ENCODE measurements at places on chromosomes 11 and 22.

GRCh38 chr11:44621784-44622183 lies 56.3 kb downstream of the CD82 start:
- peak; percentile 3 for DNase-seq

GRCh38 chr11:64688534-64688982 lies 34.4 kb downstream of the NRXN2 start:
- peak; percentile 93 for DNase-seq

DNA sequence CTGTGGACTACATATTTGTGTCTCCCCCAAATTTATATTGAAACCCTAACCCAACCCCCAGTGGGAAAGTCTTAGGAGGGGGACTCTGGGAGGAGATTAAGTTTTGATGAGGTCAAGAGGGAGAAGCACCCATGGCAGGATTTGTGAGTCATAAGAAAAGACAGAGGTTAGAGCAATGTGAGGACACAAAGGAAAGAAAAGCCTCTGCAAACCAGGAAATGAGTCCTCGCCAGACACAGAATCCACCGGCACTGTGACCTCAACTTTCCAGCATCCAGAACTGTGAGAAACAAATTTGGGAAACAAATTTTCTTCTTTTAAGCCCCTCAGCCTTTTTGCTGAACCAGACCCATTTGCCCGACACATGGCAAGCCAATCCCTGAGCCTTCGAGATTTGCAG lies 397.0 kb downstream of the NTM start:
- no peak for DNase-seq

DNA sequence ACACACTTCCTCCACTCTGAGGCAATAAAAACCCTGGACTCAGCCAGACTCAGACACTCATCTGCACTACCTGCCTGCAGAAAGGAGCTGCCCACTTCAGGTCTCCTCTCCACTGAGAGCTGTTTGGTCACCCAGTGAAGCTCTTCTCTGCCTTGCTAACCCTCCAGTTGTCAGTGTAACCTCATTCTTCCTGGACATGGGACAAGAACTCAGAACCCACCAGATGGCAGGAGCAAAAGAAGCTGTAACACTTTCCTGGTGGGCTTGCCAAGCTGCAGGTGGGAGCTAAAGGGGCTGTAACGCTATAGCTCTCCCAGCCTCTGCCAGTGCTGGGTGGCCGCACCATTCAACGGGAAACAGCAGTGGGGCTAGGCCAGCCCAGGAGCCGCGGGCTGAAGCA lies 89.7 kb downstream of the CCDC73 start:
- DNase-seq, result no peak

GRCh38 chr11:75547617-75548058 lies 14.4 kb upstream of the SERPINH1 start:
- DNase-seq, result peak; percentile 32

GRCh38 chr11:119496469-119496868 lies 73.5 kb upstream of the THY1 start:
- DNase-seq, result no peak

GRCh38 chr11:70424765-70425344 lies 26.5 kb downstream of the CTTN start:
- DNase-seq, result no peak

DNA sequence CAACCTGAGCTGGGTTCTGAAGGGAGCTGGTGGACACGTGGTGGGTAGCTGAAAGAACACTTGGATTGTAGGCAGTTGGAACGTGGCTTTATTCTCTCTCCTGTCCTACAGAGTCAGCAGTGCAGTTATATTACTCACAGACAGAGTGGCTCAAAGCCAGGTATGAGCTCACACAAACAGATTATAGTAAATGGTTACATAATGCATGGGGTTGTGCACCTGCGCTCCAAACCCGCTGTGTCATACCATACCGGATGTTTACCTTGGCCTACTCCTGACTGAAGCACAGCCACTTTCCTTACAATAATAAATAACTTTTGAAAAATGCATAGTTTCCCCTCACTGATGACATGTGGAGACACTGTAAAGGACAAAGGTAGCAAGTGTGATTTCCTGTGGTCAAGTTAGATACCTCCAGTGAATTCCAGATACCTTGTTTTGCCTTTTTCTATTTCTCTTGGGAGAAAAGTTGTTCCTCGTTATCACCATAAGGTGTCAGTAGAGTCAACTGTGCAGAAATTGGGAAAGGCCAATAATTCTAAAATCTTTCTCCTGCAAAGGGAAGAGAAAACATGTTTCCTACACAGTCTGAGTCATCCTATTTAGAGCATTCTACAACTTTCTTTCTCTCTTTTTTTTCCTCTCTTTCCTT lies 13.5 kb downstream of the MS4A6A start:
- DNase-seq, result peak; percentile 59

DNA sequence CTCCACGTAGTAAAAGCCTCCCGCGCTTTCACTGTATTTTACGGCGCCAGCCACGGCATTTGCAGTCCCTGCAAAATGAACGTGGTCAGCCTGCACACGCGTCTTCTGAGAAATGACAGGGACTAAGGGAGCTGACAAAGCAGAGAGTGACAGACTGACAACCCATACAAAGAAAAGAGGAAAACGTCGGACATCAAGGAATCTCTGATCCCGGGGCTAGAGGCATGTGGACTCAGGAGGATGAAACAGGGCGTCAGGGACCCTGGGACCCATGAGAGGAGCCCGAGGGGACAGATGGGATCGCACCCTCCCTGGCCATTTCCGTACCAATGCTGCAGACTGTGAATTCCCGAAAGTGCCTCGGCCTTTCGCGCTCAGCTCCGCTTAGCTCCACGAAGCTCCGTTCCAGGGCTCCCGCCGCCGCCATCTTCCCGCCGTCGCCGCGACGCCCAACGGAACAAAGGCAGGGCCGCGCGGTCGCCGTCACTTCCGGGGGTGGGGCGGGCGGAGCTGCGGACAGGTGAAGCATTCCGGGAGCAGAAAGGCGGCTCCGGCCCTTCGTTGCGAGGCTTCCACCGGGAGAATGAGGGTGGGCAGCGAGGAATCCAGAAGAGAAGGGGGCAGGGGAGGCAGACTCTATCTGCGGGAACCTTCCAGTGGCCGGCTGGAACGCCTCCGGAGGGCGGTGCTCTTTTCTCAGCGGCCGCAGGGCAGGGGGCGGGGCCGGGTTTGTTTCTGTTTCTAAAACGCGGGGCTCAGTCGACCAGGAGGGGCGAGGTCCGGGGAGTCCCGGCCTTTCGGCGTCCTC lies at the start of gene NUP160:
TSS of gene NUP160 (minus strand) at position 459 of the 808 bp plus-strand sequence. CDS start at position 427, 32 bp downstream.
- DNase-seq, result peak; percentile 86

DNA sequence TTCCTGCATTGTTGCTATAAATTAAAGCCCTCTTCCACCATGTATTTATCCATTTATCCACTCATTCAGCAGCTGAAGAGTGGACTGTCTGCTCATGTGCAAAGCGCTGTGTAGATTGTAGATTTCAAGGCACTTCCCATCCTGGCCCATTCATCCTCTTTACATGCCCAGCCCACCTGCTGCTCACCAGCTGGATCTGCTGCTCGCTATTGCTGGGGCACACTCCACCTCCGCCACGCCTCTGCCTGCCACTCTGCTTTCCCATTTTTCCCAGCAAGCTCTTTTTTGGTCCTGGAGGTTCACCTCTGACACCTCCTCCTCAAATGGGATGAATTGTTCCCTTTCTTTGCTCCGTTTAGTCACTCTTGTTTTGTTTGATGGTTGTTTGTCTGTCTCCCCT lies 48.3 kb downstream of the CEP164 start:
- no peak for DNase-seq

GRCh38 chr11:75786101-75786736 lies 17.6 kb downstream of the DGAT2 start:
- no peak for DNase-seq

DNA sequence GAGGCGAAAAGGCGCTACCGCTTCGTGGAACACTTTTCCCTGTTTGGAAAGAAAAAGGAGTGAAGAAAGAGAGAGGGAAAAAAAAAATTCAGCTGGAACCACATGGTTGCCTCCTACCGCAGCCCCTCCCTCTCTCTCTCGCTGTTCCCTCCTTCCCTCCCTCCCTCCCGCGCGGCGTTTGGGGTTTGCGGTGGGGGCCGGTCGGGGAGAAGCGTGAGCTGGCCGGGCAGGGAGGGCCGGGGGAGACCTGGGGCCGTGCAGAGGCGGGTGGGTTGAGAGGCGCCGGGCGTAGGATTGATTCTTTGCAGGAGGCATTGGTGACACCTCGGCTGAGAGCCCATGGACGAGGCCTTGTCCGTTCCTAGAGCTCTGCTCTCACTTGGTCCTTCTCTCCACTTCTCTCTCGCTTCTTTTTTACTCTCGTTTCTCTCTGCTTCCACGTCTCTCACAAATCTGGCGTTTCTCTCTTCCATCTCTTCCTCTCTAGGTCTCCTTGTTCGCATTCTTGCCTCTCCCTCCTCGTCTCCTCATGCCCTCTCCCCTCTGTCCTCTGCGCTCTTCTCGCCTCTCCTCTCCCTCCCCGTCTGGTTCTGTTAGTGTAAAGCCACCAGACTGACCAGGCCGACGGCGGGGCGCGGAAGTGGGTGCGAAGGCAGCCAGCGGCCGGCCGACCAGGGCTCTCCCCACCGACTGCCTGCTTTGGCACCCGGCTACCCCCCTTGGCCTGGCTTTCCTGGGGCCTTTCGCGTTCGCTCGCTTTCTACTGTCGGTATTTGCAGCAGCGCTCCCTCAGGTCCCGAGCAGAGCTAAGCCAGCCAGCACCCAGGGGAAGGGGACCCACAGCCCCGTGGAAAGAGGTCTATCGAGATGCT lies at the start of gene CLMP:
TSS of gene CLMP (minus strand) at position 61 of the 872 bp plus-strand sequence. CDS start 308 bp downstream, outside the sequence.
- DNase-seq, result no peak

GRCh38 chr11:124724979-124725718 lies 14.6 kb upstream of the NRGN start:
- no peak for DNase-seq

DNA sequence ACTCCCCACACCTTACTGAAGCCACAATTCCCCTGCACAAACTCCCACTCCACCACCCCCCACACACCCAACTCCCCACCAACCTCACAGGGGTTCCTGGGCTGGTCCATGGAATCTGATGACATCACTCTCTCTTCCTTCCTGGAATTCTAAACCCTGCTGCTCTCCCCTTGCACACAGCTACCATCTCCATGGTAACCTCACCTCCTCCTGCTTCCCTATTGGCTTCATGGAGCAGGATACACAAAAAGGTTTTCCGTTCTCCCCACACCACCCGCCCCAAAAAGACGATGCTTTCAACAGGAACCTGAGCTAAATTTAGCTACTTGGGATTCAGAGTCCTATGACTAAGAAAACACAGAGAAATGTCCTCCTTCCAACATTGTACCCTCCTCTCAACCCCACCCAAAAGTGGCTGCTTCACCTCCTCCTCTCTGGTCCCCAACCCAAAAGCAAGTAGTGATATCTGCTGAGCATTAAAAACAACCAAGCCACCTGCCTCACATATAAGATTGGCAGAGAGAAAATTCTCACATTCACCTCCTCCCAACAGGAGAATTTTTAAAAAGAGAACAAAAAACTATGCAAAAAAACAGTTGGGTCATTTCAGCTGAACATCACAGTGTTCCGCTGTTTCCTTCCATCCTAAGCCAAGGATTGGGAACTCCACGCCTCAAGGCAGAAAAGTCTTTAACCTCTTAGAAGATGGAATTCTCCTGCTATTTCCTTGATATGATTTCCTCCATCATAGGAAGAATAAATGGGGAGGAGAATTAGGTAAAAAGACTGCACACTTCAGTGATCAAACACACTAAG lies 66.9 kb downstream of the RBFOX2 start:
- no peak for DNase-seq

- DNase-seq, result no peak
Observed at GRCh38 chr11:93143800-93144199, 54.0 kb downstream of the SLC36A4 start.

DNA sequence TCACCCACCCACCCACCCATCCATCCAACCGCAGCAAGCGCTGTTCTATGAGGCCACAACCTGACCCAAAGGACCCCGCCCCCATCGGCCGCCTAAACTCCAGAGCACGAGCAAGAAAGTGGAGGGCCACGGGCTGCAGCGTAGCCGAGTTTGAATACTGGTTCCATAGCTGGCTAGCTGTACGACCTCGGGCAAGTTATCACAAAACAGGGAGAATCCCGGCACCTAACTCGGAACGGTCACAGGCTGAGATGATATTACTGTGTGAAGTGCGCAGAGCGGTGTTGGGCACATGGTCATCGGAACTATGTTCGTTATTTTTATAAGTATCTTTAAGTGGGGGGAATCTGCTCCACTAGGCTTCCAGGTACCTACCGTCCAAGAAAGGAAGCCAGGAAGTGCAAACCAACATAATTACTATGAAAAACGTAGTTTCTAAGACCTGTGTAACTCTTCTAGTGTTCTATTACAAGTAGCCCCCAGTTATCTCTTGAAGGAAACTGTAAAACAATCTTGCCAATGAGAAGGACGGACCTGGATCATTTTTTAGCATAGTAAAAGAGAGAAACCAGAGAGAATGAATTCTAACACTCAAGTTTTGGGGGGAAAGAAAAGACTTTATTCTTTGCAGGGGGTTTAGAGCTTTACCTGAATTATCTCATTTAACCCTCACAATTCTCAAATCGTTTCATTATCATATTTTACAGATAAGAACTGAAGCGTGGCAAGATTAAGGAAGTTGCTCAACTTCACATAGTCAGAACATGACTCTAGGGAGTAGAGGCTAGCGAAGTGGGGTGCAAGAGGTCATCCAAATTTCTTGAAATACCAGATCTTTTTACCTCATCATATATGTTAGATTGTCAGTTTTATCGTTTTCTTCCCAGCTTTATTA lies 663 bp upstream of the BUD13 start:
- DNase-seq, result no peak

DNA sequence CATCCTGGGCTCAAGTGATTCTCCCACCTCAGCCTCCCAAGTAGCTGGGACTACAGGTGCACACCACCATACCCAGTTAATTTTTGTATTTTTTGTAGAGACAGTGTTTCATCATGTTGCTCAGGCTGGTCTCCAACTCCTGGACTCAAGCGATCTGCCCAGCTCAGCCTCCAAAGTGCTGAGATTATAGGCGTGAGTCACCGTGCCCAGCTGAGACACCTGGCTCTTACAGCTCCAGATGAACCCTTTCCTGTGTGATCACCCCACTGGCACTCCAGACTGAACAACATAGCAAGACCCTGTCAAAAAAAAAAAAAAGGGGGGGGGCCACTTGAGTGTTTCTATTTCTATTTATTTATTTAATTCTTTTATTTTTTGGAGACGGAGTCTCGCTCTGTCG lies 1.0 kb upstream of the ADSL start:
- DNase-seq, result peak; percentile 29

DNA sequence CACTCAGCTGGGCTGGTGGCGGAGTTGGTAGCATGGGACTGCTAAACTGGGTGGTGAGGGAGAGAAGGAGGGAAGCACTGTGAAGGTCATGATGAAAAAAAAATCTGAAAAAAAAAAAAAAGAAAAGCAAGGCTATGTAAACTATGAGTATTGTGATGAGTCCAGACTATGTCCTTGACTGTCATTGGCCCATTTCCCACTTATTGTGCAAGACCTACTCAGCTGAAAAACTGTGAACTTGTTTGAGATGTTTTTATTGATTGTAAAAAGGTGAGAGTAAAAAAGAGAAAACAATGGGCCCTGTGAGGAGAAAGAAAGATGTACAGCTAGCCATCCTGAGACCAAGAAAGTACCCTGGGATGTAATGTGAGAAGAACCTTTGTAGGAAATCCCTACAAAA lies 798.4 kb upstream of the TENM4 start:
- DNase-seq, result no peak

DNA sequence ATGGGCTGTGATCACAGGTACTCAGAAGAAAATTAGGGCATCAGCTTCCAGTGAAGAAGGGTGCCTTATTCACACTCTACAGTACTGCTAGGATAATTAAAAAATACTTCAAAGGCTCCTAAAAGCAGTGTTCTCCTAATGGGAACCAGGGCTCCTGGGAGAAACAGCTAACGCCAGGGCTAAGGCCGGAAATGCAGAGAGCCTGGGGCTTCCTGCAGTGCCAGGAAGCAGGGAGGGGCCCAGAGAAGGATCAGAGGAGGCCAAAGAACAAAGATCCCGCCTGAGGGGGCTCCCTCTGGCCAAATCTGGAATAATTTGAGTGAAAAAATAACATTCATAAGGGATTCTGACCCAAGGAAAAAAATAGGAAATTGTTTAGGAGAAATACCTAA lies 27.5 kb downstream of the TOLLIP start:
- no peak for DNase-seq

Measured in DND-41 (cell line).